ENCODE measurements at places on chromosomes 7 and 10. TPM values are rescaled to one million over a fixed set of nuclear protein-coding genes. Genes with fewer than 3 reads are reported as not detected.

TEX47 gene
- not detected for total RNA-seq

NKX1-2 gene
- not detected for total RNA-seq

ABCB8 gene
- total RNA-seq: 37.9 TPM

MIOS gene
- 30.7 TPM for total RNA-seq

COX15 gene
- 40.4 TPM for total RNA-seq

UNCX gene
- not detected for total RNA-seq

OPN1SW gene
- not detected for total RNA-seq

HGF gene
- total RNA-seq: 5.1 TPM

OR2A25 gene
- total RNA-seq: not detected

- DNase-seq: no peak
Observed at GRCh38 chr7:21251151-21251800, 176.6 kb upstream of the SP4 start.

- DNase-seq: no peak
Observed at GRCh38 chr7:128275681-128276080, 34.6 kb downstream of the LEP start.

DNA sequence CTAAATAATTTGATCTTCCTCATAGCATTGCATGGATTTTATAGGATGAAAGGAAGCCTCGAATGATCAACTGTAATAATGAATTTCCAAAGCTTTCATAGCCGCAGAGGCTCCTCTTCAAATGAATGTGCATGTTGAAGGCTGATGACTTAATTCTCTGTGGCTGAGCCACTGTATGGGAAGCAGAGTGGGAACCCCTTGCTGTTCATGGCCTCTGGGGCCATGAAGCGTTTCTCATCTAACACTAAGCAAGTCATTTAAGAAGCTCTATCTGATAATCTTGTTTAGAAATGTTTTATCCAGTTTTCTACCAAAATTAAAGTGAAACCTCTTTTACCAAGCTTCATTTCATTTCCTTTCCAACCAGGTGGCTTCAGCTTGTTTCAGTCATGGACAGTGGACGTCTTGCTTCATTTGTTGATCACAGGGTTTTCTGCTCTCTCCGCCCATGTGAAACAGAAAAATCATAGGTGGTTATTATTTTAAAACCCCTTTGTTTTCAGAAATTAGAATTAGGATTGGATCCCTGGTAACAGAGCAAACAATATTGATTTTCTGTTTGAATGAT lies 10.3 kb upstream of the ADARB2 start:
- no peak for DNase-seq

DNA sequence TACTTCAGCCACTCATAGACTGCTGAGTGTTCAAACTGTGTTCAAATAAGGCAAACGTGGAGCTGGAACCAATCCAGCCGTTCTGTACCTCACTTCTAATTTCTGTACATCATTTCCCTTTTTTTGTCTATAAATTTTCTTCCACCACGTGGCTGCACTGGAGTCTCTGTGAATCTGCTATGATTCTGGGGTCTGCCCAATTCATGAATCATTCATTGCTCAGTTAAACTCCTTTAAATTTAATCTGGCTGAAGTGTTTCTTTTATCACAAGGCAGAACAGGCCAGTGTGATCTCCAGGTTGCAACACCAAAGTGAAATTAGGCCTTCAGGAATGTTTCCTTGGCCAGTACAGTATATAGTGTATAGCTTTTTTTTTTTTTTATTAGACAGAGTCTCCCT lies 53.5 kb downstream of the DNAJC12 start:
- no peak for DNase-seq

GRCh38 chr7:101066141-101066832 lies 19.0 kb upstream of the TRIM56 start:
- no peak for DNase-seq

DNA sequence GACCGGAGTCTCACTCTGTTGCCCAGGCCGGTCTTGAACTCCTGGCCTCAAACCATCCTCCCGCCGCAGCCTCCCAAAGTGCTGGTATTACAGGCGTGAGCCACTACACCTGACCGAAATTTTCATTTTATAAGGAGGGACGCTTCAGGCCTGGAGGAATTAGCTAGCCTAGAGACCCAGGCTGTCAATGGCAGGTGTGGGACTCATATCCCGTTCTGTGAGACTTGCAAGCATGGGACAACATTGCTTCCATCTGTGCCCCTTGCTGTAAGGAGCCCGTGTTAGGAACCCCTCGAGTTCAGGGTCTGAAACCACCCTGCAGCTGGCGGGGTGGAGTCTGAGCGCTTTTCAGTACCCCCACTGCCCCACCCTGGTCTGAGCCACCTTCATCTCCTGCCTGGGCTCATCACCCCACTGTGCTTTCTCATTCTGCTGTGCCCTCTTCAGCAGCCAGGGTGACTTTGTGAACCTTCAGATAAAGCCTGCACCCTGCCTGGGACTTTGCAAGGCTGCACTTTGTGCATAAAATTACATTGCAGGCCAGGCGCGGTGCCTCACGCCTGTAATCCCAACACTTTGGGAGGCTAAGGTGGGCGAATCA lies 1.3 kb upstream of the DAGLB start:
- DNase-seq: no peak

DNA sequence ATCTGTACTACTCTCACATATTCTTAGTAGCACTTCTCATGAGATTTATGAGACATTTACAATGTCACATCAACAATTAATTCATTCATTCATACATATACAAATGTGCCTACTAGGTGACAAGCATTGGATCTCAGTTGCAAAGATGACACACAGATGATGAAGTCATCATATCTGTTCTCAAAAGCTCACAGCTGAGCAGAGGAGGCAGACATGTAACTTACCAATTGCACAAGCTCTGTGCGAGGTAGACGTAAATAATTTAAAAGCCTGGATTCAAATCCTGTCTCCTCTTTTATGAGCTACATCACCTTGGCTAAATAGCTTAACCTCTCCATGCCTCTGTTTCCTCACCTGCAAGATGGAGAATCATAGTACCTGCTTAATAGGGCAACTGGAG lies 109.4 kb upstream of the FAM133B start:
- DNase-seq: no peak

DNA sequence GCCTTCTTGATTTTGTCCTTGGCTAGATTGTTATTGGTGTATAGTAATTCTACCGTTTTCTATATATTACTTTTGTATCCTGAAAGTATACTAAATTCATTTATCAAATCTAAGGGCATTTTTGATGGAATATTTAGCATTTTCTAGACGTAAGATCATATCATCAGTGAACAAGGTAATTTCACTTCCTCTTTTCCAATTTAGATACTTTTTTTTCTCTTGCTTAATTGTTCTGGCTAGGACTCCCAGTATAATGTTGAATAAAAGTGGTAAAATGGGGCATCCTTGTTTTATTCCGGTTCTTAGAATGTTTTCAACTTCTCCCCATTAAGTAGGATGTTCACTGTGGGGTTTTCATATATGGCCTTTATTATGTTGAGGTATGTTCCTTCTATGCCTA lies 260.7 kb downstream of the POLR1F start:
- DNase-seq: no peak

- no peak for DNase-seq
Observed at GRCh38 chr10:124429576-124429975, 10.9 kb upstream of the OAT start.

GRCh38 chr7:133645884-133646391 lies 393.1 kb downstream of the EXOC4 start:
- no peak for DNase-seq

- DNase-seq: no peak
Observed at GRCh38 chr7:7746458-7746857, 28.1 kb upstream of the RPA3 start.

DNA sequence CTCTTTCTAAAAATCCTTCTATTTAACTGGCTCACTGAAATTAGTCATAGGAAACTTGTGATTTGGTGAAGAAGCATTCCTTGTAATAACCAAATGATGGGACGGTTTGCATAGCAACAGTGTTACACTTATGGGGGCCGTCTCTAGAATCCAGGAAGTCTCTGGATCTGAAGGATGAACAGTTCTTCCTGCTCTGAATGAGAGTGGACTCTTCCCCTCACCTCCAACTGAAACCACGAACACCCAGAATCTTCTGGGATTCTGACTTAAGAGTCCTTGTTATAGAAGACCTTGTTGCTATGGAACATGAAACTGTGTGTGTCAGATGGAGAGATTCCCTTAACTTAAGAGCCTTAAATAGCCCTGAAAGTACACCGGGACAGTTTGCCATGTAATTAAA lies 23.2 kb downstream of the NOLC1 start:
- no peak for DNase-seq

- no peak for DNase-seq
Observed at GRCh38 chr10:133326745-133327650, 9.7 kb downstream of the CALY start.

GRCh38 chr7:132575982-132576720 lies at the start of gene PLXNA4:
Gene PLXNA4 (minus strand): TSS chr7:132576470. CDS start chr7:132508693, 67,777 bp downstream.
- no peak for DNase-seq

DNA sequence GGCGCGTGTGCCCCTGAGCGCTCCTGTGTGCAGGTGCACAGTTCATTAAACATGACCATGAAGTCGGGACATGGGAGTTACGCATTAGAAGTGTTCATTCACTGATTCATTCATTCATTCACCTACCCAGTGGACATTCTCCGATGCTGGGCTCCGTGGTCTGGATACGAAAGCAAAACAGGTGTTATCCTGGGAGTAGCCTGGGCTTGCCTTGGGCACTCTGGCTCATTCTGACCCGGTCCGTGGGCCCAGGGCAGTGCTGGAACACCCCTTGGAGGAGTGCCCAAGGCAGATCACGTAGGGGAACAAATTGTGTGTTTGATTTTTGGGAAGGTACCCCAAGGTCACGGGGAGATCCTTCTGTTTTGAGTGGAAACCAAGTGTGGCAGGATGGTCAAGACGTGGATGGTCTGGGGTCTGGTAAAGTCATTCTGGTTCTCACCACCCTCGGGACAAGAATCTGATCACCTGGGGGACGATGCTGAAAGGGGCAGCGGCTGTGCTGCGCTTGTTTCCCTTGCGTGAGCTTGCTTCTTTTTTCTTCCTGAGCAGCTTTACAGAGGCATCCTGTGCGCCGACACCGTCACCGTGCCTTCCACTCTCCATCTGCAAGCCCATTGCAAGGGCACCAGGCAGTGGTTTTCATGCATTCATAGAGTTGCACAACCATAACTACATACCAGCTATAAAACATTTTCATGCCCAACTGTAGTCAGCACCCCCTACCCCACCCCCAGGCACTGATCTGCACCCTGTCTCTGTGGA lies 10.1 kb downstream of the ELFN1 start:
- no peak for DNase-seq

GRCh38 chr10:101145145-101145544 lies 14.0 kb downstream of the TLX1 start:
- DNase-seq: no peak

GRCh38 chr7:80918399-80918798 lies 452 bp downstream of the SEMA3C start:
- DNase-seq: no peak

- DNase-seq: no peak
Observed at GRCh38 chr7:28106321-28106829, 74.2 kb downstream of the JAZF1 start.

GRCh38 chr7:139482662-139483466 lies 609 bp downstream of the KLRG2 start:
- DNase-seq: no peak
